NCI-H2081 (cell line): ENCODE measurements at places on chromosomes 5 and 9.

GRCh38 chr5:40429258-40430100 is 250.2 kb upstream of the PTGER4 start:
- no peak for DNase-seq

GRCh38 chr5:175597718-175598117 is 60.2 kb upstream of the HRH2 start:
- DNase-seq, result no peak

DNA sequence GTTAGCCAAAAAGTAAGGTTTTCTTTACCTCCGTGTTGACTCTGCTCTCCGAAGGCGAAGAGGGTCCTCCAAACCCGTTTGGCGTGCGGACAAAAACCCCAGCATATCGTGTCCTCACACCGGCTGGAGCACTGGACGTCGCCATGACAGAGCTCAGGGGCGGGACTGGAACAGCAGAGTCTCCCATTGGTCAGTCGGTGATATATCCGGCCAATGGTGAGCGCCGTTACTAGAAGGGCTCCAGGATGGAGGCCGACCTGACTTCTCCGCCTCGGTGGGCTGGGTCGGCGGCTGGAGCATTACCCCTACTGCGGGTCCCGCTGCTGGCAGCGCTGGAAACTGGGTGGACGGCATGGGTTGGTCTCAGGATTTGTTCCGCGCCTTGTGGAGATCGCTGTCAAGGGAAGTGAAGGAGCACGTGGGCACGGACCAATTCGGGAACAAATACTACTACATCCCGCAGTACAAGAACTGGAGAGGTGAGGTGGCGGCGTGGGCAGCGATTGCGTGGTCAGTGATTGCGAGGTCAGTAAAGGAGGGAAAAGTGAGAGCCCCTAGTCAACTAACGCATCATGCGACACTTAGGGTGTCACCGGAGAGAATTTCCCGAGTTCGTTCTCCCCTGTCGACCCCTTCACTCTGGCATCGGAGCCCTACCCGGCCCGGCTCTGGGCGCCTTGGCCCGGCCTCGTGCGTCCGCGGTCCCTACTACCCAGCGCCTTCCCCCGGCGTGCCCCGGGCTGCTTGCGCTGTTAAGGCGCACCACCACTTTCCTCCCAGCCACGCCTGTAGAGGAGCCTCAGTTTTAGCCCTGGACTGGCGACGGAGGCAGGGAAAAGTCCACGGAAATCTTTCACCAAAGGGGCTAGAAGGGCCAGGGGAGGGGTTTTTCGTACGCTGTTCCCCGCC is at the start of the genes ERCC8 and NDUFAF2:
Gene ERCC8 (minus strand): TSS at position 167 of the 909 bp plus-strand sequence. CDS start 62 bp downstream, at position 105.
Gene NDUFAF2 (plus strand): TSS at position 302 of the 909 bp plus-strand sequence. CDS start 51 bp downstream, at position 353.
- peak; percentile 84 for DNase-seq

GRCh38 chr9:86867804-86868313 is 79.4 kb downstream of the GAS1 start:
- no peak for DNase-seq

- no peak for DNase-seq
Measured at GRCh38 chr9:135263511-135263910, 176.0 kb downstream of the OLFM1 start.

- no peak for DNase-seq
Measured at GRCh38 chr5:115461093-115461492, 83.5 kb downstream of the FEM1C start.

DNA sequence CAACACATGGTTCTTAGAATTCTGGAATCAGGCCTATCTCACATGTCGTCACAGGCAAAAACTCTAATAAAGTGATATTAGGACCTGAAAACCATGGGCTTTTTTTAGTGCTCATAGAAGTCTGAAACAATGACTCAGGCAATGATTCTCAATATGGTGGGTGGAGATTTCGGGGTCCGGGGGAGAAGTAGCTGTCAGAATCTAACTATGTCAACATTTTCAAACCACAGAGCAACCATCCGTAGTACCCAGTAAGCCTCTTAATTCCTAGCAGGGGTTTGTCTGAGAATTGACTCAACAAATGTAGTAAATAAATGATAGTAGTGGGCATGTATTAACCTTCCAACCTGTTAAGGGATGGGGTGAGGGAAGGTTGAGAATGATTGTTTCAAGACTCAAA is 2.6 kb downstream of the AMACR start:
- no peak for DNase-seq

DNA sequence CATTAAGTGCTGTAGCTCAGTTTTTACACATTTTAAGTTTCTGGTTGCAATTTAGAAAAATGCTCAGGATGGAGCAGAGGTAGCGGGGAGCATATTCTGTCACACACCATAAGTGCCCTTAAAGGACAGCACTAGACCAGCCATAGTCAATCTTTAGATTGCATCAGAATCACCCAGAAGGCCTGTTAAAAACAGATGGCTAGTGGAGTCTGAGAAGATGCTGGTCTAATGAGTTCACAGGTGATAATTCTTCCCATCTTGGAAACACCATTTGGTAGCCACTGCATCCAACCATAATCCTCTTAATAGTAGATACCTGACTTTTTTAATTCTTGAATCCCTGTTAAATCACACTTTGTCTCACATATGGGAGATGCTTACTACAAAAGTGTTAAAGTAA is 113.2 kb downstream of the CDH18 start:
- no peak for DNase-seq

GRCh38 chr5:138840103-138840502 is 35.0 kb downstream of the LRRTM2 start:
- no peak for DNase-seq

- DNase-seq, result no peak
Measured at GRCh38 chr5:159976921-159977320, 32.0 kb upstream of the TTC1 start.

GRCh38 chr5:149310947-149311658 is 34.2 kb upstream of the GRPEL2 start:
- DNase-seq, result no peak

DNA sequence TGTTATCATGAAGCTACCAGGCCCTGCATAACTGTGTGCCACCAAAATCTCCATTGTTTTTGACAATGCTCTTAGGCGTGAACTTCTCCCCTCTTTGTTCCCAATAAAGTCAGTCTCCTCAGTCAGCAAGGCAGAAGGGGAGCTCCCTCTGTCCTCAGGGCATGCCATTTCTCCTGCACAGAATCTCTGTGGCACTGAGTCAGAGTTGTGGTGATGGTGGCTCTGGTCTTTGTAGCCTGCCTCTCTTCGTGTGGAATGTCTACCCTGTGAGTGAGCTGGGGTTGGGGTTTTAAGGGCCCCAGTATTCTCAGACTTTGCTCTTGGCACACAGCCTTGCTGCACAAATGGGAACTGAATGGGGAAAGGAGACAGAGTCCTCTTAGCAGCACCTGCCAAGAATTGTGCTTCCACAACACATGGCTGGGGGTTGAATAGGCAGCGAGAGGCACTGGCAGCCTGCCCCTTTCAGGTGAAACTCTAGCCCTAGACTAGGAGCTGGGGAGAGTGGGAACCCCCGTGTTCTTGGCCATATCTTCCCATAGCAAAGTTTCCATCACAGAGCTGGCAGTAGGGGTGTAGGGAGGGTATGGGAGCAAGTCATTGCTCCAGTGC is 146.6 kb downstream of the SH3GL2 start:
- DNase-seq, result no peak

DNA sequence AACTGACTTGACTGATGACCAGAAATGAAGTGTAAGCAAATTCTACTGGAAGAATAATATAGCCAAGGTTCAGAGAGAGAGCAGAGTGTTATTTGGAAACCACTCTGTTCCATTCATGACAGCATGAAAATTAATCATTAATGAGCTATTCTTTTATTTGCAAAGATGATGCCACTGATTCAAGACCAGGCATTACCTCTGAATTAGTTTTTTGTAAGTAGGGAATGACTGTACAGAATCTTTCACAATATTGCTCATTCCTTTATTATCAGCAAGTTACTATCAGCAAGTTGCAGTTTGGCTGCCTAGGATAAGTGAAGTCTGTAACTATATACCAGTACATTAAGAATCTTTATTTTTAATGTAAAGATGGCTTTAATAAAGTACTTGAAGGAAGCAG is 75.1 kb upstream of the RGMB start:
- DNase-seq, result no peak

DNA sequence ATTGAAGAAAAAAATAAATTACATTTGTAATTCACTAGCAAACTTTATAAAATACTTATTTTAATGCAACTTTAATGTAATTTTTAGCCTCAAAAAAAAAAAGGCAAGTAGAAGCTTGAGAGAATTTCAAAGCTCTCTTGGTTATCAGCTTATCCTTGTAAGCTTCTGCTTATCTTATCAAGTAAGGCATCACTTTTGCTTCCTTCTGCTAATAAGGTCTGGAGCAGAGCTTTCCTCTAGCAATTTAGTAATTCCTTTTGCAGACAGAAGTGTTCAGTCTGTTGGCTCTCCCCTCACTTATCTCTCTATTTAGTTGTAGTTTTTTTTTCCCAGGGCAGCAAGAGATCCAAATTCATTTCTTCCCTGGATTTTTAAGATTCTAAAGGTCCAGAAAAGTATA is 525.0 kb downstream of the ISL1 start:
- DNase-seq, result no peak

- DNase-seq, result no peak
Measured at GRCh38 chr9:123761905-123762605, 167.9 kb downstream of the DENND1A start.

DNA sequence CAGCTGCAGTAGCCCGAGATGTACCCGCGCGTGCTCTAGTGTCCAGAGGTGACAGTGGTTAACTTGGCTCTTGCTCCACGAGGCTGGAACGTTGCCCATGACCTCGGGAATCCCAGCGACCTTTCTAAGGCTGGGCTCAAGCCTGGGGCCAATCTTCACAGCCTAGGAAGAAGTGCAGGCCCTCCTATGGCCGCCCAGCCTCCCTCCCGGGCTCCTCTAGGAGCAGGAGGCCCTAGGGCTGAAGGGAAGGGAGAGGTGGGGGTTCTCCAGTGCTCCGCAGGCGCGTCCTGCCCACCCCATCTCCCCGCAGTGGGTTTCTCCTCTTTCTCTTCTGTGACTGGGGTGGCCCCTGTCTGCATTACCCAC is 13.3 kb downstream of the NR2F1 start:
- no peak for DNase-seq

GRCh38 chr9:96655198-96655851 is at the start of gene PRXL2C:
TSS of gene PRXL2C (minus strand) at chr9:96655317. CDS start at chr9:96655281, 36 bp downstream.
- DNase-seq, result peak; percentile 50

DNA sequence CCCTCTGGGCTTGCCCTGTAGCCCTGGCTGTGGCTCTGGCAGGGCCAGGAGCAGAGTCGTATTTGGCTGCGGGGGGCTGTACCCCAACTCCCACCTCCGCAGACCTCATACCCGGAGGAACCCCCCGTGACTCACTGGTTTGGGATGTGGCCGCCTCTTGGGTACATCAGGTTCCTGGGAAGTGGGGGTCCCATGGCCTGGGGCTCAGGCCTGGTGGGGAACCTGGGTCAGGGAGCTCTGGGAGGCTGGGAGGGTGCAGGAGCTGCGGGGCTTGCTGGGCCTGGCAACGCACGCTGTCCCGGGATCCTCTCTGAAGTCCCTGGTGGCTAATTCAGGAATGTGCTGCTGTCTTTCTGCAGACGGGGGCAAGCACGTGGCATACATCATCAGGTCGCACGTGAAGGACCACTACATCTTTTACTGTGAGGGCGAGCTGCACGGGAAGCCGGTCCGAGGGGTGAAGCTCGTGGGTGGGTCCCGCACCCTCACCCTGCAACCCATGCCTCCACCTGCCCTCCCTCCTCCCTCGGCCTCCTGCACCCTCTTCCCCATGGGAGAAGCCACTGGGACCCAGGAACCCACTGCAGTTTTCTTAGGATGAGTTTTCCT is 2.4 kb downstream of the LCN1 start:
- DNase-seq, result no peak

DNA sequence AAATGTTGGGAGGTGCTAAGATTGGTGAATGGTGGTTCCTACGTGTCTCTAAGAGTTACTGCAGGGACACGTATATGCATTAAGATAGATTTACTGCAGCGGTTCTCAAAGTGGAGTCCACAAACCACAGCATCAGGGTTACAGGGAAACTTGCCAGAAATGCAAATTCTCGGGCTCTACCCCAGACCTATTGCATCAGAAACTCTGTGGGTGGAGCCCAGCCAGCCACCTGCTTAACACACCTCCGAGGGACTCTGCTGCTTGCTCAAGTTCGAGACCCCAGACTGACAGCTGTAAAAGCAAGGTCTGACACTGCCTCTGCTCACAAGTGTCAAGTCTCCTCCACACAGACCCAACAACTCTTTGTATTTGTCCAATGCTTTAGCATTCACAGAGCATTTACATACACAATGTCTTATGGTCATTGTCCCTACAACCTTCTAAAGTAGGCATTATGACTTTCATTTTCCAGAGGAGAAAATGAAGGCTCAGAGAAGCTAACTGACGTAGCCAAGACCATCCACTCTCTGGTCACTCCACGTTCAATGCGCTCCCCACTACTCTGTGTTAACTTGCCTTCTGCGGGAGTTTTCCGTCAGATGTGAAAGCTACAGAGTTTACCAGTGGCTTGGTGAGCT is 48.8 kb downstream of the HSD17B3 start:
- DNase-seq, result no peak

DNA sequence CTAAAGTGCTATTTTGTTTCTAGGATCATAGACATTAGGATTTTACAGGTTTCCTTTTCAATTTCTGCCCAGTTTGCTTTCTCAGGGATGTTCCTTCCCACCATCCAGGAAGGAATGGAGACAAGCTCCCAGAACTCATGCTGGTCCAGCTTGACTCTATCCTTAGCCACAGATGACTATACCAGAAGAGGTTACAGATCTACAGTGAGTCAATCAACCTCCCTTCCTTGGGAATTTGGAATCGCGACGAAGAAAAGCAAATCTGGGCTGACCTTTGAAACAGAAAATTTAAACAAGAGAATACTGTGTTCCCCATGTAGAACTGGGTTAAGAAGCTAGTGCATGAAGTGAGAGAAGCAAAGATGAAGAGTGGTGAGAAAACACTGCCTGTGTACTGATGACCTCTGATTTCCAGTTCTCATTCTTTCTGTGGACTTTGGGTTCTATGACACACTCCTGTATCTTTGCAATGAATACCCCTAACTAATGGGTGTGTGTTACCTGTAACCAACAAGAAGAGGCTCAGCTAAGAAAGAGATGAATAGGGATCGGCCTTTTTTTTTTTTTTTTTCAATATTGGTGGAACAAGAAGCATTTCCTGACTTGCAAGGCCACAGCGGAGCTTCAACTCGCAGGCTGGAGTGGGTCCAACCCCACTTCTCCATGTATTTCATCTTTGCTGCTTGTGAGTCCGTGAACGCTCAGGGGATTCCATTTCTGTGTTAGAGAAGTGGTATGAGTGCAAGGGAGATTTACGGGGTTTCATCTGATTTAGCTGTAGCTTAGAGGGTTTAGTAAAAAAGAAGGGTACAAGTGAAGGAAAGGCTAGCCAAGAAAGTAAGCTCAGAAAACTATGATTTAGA is 563.9 kb upstream of the CLINT1 start:
- DNase-seq, result no peak

DNA sequence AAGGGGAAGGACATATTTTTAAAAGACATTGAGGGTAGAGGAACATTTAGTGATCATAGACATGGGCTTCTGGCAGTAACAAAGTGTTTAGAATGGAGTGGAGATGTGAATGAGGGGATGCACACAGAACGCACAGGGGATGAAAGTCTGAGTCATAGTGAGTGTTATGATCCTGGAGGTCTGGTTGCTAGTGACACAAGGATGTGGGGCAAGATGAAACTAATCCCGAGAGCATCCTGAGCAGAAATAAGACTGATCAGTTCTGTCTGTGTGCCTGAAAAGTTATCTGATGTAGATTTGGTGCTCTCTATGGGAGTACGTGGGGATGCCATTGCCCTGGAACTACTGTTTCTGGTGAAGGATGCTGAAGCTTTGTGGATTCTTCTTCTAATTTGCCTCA is 141.1 kb downstream of the CHSY3 start:
- DNase-seq, result no peak

GRCh38 chr9:94907264-94907936 is 180.9 kb downstream of the AOPEP start:
- DNase-seq, result no peak

- no peak for DNase-seq
Measured at GRCh38 chr9:6605202-6605601, 40.3 kb downstream of the GLDC start.
